ENCODE measurements at places on chromosomes 16 and 17.
A peak's percentile ranks its signal among the peaks of the same experiment; 100 is the strongest.

DNA sequence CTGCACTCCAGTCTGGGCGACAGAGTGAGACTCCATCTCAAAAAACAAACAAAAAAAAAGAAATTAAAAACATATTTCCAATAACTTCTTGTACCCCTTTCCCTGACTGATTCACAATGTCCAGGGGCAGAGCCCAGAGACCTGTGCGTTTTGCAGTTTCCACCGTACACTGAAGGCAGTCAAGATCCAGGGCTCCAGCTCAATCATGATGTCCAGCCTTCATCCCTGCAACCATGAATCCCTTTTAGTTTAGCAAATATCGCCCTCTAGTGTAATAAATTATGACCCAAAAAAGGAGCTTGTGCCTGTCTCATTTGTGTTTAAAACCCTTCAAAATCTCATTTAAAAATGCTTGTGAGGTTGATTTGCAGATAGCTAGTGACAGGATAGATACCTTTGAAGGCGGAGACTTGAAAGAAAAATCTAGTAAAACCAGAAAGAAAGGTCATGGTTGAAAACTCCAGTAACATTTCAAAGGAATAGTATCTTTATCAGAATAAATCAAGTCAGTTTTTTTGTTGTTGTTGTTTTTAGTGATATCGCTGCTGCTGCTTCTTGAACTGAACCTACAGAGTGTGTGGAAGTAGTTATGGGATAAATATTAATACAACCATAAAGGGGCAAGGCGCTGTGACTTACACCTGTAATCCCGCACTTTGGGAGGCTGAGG, 3.7 kb upstream of the ERN1 start:
- DNase-seq = peak; percentile 30

GRCh38 chr16:3004319-3004718, 8.4 kb upstream of the CLDN9 start:
- DNase-seq = no peak

DNA sequence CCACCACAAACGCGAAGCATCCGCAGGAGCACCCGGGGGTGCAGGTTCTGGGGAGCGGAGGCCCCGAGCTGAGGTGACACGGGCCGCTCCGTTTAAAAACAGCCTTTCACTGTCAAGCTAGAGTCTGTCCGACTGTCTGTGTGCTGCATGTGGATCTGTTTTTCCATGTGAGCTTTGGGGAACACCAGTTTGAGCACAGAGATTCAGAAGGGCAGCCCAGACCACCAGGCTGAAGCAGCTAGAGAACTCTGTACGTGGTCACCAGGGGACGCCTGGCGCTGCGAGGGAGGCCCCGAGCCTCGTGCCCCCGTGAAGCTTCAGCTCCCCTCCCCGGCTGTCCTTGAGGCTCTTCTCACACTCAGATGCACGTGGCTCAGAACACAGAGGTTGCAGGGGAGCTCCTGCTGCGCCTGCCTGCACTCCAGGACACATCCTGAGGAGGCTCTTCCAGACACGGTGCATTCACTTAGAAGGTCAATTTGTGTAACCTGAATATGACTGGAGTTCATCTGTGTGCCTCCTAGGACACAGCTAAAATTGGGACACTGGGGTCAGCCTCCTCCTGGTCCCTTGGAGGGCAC, 15.7 kb upstream of the FOXK2 start:
- DNase-seq = no peak

DNA sequence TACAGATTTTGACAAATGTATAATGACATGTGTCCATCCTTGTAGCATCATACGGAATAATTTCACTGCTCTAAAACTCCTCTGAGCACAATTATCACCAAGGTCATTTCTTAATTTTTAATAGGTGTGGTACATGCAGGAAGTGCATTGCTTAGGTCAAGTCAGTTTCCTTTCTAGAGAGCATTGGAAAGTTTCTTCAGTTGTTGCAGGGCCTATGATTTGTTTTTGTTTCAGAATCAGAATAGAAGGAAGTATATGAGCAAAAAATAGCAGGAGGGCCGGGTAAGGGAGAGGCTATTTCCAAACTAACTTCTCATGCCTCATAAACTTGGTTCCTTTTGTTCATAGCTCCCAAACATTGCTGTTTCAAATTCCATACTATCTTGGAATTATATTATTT, 24.0 kb upstream of the SLFN5 start:
- no peak for DNase-seq

- no peak for DNase-seq
Measured at GRCh38 chr17:15377616-15378015, 36.2 kb upstream of the TEKT3 start.

- no peak for DNase-seq
Measured at GRCh38 chr16:64211331-64211730, 910.5 kb downstream of the CDH11 start.

GRCh38 chr17:75272848-75273184, 1.8 kb upstream of the MIF4GD start:
- no peak for DNase-seq

DNA sequence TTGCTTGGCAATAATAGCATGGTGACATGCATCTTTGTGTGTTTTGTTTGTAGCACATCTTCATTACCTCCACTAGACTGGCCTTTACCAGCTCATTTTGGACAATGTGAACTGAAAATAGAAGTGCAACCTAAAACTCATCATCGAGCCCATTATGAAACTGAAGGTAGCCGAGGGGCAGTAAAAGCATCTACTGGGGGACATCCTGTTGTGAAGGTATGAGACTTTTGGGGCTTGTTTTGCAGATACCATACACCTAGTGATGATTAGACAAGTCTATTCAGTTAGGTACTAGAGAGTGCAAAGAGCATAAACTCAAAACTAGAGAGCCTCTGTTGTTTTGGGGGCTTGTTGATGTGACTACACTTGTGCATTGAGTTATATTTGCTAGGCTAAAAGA, 41.2 kb downstream of the NFATC3 start:
- DNase-seq = no peak

GRCh38 chr17:49339354-49339753, 22.7 kb downstream of the ZNF652 start:
- DNase-seq = no peak

- DNase-seq = no peak
Measured at GRCh38 chr17:62966426-62967204, 580 bp downstream of the TANC2 start.
